ENCODE measurements at places on chromosomes 5 and 9.

GRCh38 chr9:79917421-79917820, 345.7 kb downstream of the TLE4 start:
- DNase-seq: no peak

GRCh38 chr5:9483243-9483642, 62.6 kb downstream of the SEMA5A start:
- no peak for DNase-seq

DNA sequence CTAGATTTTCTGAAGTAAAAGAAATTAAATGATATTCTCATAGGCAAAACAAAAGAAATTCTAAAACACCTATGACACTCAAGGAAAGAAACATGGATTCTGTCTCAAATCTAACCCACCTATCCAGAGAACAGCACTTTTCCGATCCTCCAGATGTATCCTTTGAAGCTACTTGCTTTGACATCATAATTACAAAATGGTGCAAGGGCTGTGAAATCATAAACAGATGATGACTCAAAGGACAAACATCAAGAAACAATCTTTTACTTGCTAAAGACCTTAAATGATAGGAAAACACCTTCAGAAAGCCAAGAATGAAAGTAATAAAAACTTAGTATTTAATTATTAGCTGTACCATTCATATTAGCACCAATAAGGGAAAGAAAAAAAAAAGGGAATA, 202.6 kb downstream of the DENND1A start:
- no peak for DNase-seq

DNA sequence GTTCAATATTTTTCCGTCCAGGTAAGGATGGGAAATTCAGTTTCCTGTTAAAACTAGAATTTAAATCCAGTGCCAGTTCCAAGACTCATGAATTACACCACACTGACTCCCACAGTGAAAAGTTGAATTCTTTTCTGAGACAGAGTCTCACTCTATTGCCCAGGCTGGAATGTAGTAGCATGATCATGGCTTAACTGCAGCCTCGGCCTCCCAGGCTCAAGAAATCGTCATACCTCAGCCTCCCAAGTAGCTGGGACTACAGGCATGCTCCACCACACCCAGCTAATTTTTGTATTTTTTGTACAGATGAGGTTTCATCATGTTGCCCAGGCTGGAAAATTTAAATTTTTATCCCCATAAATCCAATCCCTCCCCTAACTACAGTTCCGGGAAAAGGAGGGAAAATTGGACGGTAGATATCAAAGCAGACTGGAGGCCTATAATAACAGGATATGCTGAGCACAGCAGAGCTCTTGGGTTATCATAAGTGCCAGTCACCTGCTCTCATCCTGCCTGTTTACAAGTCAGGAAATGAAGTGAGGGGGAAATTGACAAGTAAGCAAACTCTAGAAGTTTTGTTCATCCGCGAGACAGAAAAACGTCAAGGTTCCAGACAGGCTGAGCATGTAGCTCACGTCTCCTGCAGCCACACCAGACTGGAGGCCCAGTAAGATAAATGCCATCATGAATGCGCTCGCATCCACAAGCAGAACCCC, 105.7 kb downstream of the UGCG start:
- no peak for DNase-seq

DNA sequence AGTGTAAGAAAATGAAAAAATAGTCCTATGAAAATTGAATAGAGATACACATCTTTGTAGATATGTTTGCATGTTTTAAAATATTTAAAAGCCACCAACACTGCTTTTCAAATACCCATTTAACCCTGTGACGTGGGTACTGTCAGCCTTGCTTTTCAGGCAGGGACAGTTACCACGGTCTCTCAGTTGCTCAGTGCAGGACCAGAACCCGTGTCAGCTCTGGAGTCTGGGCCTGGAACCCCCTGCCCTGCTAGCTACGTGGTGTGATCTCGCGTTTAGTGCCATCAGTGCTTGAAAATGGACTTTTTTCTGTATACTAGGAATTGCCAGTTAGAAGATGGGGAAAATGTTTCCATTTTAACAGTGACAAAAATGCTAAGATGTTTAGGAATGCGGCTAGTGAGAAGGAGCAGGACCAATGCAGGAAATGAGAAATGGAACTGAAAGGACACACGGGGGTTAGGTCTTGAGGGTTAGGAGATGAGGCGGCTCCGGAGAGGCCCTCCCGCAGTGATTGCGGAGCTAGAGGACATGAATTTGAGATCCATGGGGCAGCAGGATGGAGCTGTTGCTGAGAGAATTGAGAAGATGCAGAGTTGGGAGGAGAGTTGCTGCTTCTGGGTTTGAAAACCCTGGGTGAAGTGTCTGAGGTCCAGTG, 13.7 kb downstream of the RNU6ATAC start:
- DNase-seq: no peak

DNA sequence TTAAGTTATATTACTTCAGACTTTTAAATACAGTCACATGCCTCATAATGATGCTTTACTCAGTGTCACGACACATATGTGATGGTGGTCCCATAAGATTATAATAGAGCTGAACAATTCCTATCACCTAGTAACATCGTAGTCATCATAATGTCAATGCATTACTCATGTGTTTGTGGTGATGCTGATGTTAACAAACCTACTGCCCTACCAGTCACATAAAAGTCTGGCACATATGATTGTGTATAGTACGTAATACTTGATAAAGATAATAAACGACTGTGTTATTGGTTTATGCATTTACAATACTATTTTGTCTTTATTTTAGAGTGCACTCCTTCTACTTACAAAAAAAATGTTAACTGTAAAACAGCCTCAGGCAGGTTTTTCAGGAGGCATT, 103.7 kb downstream of the PAM start:
- DNase-seq: no peak

DNA sequence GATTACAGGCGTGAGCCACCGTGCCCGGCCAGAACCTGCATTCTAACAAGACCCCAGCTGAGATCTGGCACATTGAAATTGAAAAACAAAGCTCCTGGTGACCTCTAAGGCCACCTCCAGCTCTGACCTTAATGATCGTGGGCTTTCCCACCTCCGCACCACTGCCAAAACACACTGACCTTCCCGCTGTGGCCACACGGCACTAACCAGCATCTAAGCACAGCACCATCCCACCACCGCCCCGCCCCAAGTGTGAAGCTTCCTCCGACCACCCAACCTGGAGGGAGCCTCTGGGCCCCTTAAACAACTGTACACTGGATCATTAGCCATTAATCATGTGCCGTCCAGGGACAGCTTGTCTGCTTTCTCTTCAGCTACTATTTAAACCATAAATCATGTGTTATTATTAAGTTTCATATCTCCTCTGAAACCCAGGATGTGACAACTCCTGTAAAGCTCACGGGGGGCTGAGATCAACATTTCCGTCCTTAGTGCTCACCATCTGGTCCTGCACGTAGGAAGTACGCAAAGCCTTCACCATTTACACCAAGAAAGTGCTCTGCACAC, 80.6 kb downstream of the COL23A1 start:
- DNase-seq: no peak

DNA sequence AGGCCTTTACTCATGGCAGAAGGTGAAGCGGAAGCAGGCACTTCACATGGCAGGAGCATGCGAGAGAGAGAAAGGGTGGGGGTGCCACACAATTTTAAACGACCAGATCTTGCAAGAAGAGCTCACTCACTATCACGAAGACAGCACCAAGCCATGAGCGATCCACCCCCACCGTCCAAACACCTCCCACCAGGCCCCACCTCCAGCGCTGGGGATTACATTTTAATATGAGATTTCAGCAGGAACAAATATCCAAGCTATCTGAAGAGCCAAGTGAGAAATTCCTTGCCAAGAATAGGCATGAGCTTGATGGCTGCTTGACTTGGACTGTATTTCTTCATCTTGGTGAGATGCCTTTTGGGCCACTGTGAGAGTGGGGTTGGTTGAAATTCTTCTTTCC, 88.0 kb downstream of the PDZD2 start:
- DNase-seq: no peak

DNA sequence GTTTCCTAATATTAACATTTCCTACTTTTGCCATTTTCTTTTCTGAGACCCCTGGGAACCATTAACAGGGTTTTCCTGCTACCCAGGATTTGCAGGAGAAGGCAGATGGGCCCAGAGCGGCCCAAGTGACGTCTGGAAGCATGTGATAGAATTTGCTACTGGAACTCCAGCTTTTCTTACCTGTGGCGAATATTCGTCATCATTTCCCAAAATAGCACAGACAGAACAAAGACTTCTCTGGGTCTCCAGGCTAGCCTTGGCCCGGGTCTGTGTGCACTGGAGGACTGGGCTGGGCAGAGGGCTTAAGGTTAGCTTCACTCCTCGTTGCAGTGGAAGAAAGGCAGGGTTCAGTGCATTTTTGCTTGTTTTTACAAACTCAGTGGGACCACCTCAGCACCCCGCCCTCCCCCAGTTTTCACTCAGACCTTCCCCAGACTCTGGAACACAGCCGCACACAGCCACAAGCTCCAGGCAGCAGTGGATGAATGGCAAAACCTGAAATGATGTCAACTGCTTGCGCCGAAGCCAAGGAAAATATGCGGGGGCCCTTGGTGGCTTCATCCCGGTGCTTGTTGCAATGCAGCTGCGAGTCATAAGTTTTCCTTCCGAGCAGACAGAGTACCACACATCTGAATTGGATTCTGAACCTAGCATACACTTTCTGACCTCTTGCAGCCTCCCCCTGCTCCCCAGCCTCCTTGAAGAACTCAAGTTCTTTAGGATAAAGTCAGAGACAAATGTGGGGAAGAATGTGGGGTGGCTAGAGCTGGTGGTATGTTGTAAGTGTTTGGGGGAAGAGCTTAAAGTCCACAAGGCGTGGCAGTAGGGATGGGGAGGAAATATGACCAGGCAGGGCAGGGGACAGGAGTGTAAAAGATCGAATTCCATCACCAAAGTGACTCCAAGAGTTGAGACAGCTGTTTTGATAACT, 586.0 kb downstream of the CCDC171 start:
- DNase-seq: no peak

GRCh38 chr5:170986598-170986997, 124.8 kb downstream of the RANBP17 start:
- DNase-seq: no peak

DNA sequence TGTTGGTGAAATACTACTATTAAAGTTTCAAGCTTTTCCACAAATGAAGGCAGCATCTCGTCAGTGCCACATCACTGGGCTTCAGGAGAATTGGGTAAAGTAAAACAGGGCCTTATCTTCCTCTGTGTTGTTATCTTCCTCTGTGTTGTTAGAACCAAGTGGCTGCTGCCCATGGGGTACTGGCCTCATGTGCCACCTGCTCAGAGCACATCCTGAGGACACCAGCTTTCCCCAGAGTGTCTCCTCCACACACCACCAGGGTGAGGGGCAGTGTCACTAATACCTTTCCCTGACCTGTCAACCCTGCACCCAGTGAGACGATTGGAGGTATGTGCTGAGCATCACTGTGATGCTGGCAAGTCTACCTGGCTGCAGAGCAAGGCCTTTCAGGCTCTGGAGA, 499.9 kb downstream of the SEMA5A start:
- no peak for DNase-seq

DNA sequence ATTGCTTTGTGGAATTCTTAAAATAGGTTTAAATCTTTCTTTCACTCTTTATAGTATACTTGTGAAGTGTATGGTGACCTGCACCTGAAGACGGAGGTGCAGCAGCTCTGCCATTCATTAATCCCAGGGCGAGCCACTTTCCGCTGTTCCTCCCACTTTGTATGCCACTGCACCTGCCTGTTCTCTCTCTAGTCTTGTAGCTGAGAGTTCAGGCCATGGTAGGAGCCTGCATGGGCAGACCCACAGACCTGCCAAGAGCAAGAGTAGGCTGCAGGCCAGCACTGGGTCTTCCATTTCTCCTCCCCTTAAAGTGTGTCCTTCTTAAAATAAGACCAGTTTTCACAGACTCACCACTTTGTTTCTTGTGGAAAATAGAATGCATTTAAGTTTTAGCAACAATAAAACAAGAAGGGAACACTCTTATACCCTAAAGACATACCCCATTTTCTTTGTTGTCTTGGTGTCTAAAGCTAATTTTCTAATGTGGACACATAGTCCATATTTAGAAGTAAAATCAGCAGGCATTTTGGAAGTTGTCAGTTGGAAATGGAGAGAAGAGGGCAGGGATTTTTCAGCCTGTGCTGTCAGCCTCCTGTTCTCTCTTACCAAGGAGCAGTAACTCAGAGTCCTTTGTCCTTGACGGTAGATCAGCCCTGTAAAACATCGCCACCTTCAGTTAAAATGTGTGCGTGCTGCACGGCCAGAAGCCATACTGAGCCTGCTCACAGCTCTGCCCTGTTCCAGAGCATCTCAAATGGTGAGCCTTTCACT, 103.2 kb downstream of the SNCAIP start:
- DNase-seq: no peak

- DNase-seq: no peak
Measured at GRCh38 chr5:150068472-150068871, 17.9 kb downstream of the CSF1R start.

DNA sequence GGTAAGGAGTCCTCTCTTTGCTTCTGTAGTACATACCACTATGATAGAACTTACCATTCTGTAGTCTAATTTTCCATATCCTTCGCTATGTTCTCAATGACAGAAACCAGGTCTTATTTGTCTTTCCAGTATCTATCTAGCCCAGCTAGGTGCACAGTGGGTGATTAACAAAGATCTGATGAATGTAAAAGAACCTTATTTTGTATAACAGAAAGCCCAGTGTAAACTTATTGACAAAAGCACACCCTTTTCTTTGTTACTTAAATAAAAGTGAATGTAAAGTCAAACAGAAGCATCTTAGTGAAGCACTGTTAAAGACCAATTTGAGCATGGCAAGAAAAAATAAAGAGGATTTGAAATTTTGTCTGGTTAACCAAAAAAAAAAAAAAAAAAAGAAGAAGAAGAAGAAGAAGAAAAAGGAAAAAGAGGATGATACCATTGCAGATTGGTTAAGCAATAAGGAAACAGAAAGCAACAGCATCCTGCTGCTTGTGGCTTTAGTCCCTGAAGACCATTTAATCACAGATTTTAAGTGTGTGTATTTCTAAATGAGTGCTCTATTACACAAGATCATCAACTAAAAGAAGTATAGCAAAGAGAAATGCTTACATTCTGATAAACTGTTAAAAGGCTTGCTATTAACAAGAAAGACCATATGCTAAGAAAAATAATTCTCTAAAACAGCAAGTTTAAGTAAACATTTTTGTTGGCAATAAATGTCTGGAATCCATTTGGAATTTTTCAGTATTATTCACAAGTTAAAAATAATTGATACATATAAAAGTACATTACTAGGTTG, 21.2 kb downstream of the MEGF9 start:
- no peak for DNase-seq

DNA sequence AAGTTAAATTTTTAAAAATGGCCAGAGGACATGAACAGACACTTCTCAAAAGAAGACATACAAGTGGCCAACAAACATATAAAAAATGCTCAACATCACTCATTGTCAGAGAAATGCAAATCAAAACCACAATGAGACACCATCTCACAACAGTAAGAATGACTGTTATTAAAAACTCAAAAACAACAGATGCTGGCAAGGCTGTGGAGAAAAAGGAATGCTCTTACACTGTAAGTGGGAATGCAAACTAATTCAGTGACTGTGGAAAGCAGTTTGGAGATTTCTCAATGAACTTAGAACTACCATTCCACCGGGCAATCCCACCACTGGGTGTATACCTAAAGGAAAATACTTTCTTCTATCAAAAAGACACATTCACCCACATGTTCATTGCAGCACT, 168.5 kb upstream of the PIK3R1 start:
- DNase-seq: no peak

- DNase-seq: no peak
Measured at GRCh38 chr5:123441408-123441807, 18.2 kb upstream of the CEP120 start.

All from activated CD8-positive, alpha-beta memory T cell treated with anti-CD3 and anti-CD28 coated beads for 48 hours (primary cell).